Astrocyte of the hippocampus (primary cell): ENCODE measurements at places on chromosomes 13 and 19.

- DNase-seq: no peak
These were observed 8.7 kb upstream of the EMC10 start for GRCh38 chr19:50467566-50467965.

DNA sequence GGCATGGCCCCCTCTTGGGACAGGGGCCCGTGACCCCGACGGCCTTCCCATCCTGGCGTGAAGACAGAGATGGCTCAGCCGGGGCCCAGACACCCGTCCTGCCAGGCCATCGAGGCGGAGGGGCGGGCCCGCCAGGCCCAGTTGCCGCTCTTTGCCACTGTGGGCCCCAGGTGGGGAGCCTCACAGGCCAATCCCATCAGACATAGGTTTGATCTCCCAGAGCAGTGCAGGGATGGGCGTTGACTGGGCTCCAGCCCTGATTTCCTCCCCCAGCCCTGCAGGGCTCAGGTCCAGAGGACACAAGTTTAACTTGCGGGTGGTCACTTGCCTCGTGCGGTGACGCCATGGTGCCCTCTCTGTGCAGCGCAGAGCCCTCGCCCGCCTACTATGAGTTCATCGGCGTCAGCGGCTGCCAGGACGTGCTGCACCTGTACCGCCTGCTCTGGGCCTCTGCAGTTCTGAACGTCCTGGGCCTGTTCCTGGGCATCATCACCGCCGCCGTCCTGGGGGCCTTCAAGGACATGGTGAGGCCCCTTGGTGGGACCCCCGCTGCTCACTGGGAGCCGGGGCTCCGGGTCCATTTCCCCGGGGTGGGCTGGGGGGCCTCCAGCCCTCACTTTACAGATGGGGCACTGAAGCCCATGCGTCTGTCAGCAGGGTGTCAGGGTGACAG is 42.4 kb downstream of the TMEM255B start:
- no peak for DNase-seq

GRCh38 chr13:20673715-20674114 is 29.8 kb upstream of the IL17D start:
- peak; percentile 53 for DNase-seq

GRCh38 chr19:45501730-45502014 is 3.4 kb downstream of the PPM1N start:
- no peak for DNase-seq

DNA sequence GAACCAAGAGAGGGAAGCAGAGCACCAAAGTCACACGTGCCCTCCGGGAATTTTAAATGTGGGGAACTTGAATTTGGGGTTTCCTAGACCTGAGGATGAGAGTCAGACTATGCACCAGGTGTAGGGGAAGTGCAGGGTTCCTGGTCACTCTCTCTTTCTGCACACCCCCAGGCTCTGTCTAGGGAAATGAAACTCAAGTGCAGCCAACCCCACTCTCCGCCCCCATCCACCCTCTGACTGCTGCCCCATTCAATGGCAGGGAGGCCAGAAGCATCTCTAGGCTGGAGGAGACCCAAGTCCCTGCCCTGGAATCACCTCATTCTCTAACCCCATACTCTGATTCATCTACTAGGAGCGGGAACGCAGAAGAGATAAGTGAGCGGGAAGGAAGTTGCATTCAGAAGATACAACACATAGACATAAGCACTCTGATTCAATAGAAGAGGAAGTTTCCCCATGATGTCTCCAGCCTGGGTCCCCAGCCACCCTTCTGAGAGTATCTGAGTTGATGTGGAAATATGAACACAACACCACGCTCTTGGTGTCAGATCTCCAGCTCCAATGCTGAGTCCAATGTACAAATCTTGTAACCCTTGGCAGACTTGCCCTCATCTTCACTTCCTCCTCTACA is 4.7 kb upstream of the SIGLEC14 start:
- DNase-seq: no peak

DNA sequence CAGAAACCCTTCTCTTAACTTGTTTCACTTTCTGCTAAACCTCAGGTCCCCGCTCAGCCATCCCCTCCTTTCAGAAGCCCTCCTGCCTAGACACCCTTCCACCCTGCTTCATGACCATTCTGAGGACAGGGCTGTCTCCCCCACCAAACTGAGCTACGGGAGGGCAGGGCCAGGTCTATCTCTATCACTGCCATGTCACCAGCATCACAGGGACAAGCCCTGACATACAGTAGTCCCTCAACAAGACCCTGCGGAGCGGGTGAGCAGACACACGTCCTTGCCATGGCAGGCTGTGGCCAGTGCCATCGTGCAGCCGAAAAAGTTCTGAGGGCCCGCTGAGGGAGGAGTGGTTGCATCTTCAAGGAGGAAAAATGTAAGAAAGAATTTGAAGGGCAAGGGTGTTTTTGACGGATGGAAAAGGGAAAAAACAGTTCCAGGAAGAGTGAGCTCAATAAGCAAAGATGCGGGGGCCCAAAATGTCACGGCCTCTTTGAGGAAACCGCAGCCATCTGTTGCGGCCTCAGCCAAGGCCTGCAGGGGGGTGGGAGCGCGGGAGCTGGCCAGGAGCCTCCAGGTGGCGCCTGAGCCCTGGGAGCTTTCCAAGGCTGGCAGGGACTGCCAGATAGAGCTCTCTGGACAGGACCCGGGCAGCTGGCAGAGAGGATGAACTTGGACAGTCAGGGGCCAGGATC is 8.1 kb downstream of the PTGIR start:
- DNase-seq: peak; percentile 76

GRCh38 chr13:58804832-58805231 is 1173.3 kb downstream of the PCDH17 start:
- no peak for DNase-seq

DNA sequence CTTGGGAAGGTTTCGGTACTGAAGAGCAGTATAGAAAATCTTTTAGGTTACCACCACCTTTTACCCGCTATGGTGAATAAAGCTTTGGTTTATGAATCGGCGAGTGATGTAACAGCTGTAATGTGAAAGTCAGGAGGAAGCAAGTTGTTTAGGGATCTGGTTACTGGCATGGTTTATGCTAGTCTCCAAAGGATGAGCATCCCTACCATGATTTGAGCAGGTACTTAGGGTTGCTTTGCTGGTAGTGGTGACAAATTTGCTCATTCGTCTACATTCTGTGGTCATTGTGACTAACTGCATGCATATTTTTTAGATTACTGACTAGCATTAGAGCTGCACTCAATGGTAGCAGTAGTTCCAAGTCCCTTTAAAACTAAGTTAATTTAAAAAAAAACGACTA is 104.1 kb downstream of the FRY start:
- DNase-seq: peak; percentile 60

DNA sequence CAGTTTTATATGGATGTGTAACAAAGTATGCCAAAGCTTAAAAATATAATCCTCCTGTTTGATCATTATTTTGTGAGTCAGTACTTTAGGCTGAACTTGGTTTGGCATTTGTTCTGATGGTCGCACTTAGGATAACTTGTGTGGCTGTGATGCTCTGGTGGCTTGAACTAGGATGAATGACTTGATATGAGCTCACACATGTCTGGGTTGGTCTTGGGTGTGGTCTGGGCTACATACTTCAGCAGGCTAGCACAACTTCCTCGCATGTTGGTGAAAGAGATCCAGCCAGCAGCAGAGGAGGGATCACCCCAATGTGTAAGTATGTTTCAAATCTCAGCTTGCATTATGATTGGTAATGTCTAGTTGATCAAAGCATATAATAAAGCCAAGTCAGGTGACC is 969.1 kb upstream of the PCDH9 start:
- no peak for DNase-seq

DNA sequence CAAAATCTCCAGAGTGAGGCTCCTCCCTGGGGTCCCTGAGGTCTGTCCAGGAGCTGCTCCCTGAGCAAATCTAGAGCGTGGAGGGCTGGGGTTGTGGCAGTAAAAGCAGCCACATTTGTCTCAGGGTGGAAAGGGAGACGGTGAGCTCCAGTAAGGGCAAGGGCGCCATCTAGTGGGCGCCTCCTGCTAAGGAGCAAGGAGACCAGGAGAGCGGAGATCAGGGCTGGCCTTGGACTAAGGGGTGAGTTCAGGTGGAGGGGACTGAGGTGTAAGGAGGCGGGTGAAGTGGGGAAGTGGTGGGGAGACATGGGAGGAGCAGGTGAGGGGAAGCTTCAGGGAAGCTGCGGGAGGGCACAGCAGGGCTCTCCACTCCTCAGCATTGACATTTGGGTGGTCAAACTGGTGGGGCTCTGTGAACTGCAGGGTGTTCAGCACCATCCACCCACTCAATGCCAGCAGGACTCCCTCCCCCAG is 5.3 kb upstream of the CEACAM21 start:
- DNase-seq: peak; percentile 86

GRCh38 chr13:73138638-73139491 is 80.1 kb downstream of the KLF5 start:
- peak; percentile 35 for DNase-seq

- no peak for DNase-seq
These were observed 48.5 kb downstream of the TDRD12 start for GRCh38 chr19:32767951-32768679.

GRCh38 chr13:48429886-48430285 is 17.0 kb upstream of the LPAR6 start:
- no peak for DNase-seq

- DNase-seq: no peak
These were observed 40.0 kb upstream of the MATK start for GRCh38 chr19:3826163-3826562.

- no peak for DNase-seq
These were observed 6.3 kb downstream of the SMIM24 start for GRCh38 chr19:3474010-3474409.

DNA sequence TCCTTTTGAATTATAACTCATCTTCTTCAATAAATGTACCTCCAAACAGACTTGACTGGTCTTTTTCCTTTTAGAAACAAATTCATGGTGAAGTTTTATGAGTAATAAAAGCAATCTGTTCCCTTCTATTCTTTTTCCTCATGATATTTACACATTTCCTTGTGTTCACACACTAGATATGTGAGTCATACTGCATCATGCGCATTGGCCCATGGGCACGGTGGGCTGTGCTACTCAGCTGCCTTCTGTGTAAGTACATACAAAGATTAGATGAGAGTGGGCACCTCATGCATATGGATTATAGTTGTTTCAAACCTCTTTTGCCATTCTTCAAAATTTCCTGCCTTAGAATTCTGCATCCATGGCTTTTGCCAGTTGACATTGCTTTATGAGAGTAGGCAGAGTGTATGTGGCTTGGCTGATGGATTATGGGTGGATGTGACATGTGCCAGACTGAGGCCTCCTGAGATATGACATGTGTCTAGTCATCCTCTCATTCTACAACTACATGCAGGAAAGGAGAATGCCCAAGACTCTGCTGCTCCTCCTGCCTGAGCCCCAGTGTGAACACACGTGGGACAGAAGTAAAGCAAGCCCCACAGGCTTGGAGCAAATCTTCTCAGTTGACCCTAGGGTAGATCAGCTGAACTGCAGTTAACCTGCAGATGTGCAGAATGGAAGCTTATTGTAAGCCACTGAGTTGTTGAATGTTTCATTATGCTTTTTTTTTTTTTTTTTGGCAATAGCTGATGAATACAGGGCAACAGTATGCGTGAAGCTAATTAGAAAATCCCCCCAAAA is 109.9 kb downstream of the RBM26 start:
- DNase-seq: peak; percentile 33

DNA sequence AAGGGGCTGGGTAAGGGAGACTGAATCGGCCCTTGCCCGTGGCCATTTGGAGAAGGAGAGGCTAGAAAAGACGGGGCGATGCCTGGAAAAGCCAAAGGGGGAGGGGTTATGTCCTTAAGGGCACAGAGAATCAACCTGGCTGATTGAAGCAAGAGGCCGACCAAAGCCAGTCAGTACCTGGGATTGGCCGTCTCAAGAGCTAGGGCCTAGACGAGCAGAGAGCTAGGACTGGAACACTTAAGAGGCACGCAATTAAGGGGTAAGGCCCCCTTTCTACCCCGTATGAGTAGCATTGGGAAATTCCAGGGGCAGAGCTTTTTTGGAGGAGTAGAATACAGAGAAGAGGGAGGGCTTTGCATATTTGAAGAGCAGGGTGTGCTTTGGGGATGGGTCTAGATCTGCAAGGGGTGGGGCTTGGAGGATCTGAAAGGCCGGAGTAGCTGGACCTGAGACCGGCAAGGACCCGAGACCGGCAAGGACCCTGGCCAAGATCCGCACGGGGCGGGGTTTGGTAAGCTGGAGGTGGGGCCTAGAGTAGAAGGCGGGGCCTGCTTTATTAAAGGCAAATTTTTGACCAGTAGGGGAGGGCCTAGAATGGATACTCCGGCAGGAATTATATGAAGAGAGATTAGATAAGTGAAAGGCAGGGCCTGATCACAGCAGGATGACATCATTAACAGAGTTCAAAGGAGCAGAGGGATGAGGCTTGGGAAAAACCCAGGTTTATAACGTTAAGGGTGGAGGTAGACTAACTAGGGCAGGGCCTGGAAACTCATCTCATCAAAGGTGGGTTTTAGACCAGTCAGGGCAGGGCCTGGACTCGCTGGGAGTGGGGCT is 10.7 kb upstream of the CACNG6 start:
- DNase-seq: peak; percentile 27

DNA sequence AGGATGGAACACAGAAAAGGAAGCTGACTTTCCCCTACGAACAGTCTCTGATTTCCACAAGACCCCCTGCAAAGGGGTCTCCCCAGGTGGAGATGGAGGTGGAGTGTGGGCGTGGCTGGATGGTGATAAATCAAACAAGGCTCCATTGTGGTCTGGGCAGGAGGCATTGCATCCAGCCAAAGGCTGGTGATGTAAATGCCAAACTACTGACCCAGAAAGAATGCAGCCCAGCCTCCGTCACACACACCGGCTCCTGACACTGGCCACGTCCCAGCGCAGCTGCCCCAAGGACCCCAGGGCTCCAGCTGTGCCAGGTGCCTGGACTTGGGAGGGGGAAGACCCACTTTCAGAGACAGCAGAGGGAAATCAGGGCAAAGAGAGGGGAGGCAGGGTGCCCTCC is 6.3 kb downstream of the SLC7A1 start:
- peak; percentile 77 for DNase-seq

DNA sequence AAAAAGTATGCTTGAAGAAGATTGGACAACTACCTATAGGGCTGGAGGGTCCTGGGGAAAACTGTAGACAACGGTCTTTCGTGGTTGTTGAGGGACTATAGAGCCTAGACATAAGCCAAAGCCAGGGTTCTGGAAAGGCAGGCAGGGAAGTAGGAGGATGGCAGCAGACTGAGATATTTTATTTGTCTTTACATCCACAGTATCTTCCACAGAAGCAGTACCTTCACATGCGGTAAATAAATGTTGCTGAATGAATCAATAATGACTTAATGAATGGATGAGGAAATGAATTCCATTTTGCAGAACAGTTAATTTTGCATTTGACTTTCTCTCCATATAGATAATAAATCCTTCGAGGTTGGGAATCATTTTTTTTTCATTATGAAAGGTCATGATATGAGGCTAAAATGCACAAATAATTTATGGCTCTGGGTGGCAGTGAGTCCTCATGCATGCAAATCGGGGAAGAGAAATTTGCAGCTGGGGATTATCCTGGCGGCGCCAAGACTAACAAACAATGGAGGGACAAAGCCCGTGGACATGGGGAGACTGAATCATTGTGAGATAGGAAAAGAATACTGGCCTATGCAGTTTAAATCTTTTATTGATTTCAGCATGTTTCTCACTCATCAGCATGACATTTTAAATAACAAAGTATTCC is 102.0 kb downstream of the ERCC5 start:
- DNase-seq: peak; percentile 47
